ENCODE measurements at places on chromosomes 5 and 9. TPM values are rescaled to one million over a fixed set of nuclear protein-coding genes. Genes with fewer than 3 reads are reported as not detected.

DNA sequence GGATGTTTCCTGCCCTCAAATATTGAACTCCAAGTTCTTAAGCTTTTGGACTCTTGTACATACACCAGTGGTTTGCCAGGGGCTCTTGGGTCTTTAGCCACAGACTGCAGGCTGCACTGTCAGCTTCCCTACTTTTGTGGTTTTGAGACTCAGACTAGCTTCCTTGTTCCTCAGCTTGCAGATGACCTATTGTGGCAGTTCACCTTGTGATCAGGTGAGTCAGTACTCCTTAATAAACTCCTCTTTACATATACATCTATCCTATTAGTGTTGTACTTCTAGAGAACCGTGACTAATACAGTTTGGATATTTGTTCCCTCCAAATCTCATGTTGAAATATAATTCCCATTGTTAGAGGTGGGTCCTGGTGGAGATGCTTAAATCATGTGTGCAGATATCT is 681.9 kb upstream of the ARRDC3 start:
- no peak for DNase-seq

The UBE2QL1 gene
- under 0.01 TPM for total RNA-seq

The MEGF10 gene
- 0.60 TPM for total RNA-seq

The NXNL2 gene
- 0.79 TPM for total RNA-seq

- DNase-seq = no peak
These were observed 126.9 kb upstream of the OSMR start for GRCh38 chr5:38718771-38719391.

DNA sequence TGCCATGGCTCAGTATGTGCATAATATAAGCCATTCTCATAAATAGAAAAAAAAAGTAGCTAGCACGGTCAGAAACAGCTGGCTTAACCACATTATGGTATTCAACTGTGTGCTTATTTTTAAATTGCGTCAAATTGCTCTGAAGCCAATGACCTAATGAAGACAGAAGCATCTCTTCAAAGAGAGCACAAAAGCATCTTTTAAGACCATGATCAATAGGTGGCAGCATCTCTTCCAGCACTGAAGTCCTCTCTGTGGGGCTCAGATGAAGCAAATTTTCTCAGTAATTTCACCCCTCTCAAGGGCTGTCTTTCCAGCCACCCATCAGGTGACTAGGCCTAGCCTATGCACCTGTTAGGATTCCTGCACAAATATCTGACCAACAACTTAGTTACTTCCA is 251.4 kb downstream of the GLIS3 start:
- DNase-seq = peak; percentile 45

The APC gene
- 38.4 TPM for total RNA-seq

DNA sequence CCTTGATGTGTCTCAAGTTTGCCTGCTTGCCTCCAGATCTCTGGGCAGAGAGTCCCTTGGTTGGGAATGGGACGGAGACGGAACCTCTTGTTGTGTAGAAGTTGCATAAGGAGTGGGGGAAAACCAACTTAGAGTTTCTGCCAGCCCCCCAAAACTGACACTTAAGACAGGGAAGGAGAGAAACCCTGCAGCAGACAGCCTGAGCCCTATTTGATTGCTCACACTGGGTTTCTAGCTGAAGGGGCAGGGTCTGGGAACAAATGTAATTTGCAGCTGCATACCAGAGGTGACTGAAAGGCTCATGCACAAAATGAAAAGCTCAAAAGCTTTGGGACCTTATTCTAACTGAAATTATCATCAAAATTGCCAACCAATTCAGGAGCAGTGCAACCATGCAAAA is 254.5 kb downstream of the RASEF start:
- no peak for DNase-seq
